ENCODE measurements at places on chromosomes 7 and 10. TPM values are rescaled to one million over a fixed set of nuclear protein-coding genes. Genes with fewer than 3 reads are reported as not detected.
A peak's percentile ranks its signal among the peaks of the same experiment; 100 is the strongest.

DNA sequence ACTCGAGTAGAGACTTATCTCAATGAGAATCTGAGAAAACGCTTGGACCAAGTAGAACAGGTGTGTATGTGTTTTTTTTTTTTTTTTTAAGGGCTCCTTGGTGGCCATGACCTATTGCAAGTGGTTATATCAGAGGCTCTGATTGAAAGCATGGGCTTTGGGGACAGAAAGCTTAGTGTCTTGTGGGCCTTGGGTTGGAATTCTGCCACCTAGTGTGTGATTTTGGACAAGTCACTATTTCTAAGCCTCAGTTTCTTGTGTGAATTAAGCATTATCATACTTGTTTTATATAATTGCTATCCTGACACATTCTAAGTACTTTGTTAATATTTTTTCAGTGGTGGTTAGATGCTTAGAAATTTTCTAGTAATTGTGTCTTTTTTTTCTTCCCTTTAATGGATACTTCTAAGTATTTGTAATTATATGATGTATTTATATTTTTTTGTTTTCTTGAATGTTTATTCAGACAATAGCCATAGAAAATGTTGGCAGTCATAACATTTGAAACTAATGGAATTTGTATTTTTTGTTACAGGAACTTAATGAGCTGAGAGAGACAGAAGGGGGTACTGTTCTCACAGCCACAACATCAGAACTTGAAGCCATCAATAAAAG lies 33.1 kb downstream of the SMC3 start:
- DNase-seq, result peak; percentile 69

DNA sequence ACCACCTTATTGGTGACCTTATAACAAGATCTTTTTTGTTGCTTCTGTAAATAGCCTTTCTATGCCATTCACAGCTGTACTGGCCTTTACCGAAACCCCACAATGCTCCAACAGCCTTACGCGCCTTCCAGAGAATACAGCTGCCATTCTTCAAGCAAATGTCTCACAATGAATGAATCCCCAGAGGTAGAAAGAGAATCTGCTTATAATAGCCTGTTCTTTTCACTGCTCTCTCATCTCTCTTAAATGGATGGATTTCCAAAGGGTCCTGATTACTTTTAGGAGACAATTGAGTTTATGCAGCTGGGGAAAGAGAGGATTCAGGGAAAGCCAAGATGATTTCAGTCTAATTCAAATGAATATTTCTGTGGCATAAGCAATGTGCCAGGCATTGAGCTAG lies 183.1 kb upstream of the PDE1C start:
- DNase-seq, result no peak

- DNase-seq, result no peak
Measured at GRCh38 chr10:112790030-112790429, 160.0 kb upstream of the TCF7L2 start.

DNA sequence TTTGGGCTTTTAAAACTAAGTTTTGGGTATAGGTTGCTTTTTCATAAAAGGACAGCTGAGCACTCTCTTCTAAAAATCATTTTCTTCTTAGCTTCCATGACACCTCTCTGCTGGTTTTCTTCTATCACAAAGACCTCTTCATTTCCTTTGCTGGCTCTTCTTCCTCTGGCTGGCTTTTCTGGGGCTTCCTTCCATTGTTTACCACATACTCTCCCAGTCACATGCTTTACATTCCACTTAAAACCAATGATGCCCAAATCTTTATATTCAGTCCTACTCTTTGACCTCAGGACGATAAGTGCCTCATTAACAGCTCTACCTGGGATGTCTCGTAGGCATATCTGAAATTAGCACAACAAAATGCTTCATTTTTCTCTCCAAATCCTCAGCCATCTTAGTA lies 26.8 kb downstream of the FAM133B start:
- no peak for DNase-seq

- DNase-seq, result no peak
Measured at GRCh38 chr7:1810961-1811849, 141.1 kb downstream of the ELFN1 start.

DNA2 gene
- 12.2 TPM for total RNA-seq

GFRA1 gene
- not detected for total RNA-seq

IRF5 gene
- 2.3 TPM for total RNA-seq

GRCh38 chr10:133165556-133166503 lies 5.8 kb downstream of the KNDC1 start:
- DNase-seq, result no peak

GRCh38 chr7:44235582-44236332 lies 35.0 kb downstream of the YKT6 start:
- no peak for DNase-seq

GRCh38 chr7:111578754-111579153 lies 16.5 kb upstream of the IMMP2L start:
- no peak for DNase-seq

SLC26A3 gene
- not detected for total RNA-seq

GRCh38 chr10:98628206-98628605 lies 181.5 kb upstream of the HPS1 start:
- DNase-seq, result no peak

DNA sequence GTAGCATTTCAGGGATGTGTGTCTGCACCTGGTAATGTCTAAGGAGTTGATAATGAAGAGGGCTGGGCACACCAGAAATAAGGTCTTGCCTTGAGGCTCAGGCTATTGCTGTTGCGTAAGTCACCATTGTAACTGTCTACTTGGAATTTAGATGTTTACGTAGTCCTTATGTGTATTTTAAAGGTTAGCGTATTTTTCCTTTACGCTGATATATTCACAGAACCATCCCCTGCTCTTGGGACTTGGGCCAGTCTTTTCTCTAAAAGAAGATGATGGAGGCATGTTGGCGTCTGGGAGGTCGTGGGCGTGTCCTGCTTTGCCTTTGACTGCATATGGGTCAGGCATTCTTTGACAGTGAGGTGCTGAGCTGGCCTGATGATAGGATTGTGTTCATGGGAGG lies 14.7 kb downstream of the WDR37 start:
- no peak for DNase-seq

GRCh38 chr7:102094316-102094650 lies 192.4 kb upstream of the SH2B2 start:
- DNase-seq, result no peak

DNA sequence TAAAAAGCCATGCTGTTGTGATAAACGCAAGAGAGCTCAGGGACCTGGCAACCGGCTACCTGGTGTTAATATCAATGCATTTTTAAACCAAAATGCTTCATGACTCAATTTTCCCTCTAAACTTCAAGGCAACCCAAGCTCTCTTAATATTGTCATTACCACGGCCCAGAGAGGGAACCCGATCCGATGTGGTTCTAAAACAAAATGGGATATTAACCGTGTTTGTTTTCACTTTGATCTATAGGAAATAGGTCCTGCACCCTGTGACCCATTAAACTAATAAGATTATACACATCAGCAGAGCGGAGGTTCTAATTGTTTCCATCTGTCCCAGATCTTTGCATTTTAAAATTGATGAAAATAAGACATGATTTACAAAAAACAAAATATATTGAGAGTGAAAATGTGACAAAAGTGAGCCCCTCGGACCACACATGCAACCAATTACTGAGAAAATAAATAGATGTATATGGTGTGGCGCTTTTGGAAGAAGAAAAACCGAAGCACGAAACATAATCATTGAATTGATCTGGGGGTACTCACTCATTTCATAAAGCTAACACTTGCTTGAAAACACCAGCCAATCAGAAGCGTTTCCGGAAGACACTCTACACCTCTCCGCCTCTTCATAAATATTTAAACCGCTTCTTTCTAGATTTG lies 290.3 kb upstream of the NFE2L3 start:
- no peak for DNase-seq

NPC1L1 gene
- total RNA-seq, result not detected
